ENCODE measurements at places on chromosomes 1 and 21.

- no peak for DNase-seq
Measured at GRCh38 chr1:79551321-79551720, 544.8 kb upstream of the ADGRL4 start.

DNA sequence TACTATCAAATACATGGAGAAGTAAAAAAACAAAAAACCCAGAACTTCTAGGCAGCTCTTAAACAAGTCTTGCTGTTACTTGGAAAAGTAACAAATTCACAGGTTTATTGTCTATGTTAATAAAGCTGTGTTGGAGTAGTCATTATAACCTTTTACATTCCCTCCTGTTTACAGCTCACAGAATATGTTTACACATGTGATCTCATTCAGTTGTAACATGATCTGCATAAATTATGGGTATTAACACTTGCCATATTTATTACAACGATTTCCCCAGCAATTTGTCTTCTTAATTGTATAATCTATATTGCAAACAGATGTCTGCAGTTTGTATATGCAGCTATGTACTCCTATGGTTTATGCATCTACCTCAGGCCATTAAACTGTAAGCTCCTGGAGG, 28.6 kb downstream of the ERG start:
- DNase-seq, result no peak

DNA sequence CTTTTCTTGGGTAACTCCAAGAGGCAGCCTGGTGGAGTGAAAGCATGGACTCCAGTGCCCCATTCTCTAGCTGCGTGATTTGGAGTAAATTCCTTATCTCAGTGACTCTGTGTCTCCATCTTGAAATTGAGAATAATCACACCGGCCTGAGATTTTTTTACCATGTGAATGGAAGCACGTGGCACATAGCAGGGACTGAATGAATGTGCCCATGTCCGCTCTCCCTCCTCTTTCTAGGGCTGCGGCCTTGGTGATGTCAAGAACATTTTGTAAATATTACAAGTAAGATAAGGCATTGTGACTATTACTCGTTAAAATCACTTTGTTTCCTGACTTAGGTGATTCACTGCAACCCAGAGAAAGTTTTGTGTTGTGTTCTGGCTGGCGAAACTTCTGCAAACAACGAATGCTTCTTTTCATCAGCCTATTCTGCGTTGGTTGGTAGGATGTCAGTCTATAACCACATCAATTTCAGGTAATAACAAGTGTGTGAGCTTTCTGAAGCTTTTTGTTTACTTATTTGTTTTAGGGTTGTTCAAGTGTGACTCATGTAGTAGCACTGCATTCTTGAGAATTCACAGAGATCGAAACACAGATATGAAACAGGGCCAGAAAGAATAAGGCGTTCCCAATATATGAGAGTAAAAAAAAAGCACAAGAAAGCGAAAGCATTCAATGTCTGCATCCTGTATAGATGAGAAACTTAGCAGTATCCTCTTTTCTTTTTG, 135.7 kb upstream of the SLC45A1 start:
- DNase-seq, result no peak

DNA sequence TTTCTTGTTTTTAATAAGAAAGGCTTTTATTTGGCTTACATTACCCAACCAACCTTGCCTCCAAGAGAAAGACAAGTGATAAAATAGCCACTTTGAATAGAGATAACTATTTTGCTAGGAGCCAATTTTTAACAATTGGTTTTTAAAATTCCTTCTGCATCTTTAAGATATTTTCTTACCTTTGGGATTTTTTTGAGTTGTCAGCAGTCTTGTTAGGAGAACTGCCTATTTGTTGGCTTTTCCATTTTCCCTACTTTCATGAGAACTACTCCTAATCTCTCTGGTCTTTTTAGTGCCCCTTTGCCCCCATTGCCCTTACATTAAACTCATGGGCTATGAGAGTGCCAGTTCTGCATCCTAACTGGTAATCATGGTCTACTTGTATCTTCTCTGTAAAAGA, 38.1 kb upstream of the EPS15 start:
- no peak for DNase-seq

DNA sequence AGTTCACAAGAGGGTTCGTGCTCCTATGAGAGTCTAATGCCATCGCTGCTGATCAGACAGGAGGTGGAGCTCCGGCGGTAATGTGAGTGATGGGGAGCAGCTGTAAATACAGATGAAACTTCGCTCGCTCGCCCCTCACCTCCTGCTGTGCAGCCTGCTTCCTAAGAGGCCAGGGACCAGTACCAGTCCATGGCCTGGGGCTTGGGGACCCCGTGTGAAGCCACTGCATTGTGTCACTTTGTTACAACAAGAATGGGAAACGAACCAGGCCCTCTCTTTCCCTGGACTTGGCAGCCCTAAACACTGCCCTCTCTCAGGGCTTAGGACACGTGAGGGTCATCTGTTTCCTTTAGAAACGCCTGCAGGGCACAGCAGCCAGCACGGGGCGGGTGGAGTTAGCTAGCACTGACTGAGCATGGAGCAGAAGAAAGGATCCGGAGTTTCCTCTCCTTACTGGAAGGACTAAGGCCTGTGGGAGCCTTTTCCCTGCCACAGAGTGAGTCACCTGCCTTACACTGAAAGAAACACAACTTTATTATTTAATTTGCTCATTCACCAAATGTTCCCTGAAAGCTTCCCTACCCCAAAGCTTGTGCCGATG, 185.2 kb upstream of the TMEM51 start:
- DNase-seq, result no peak

DNA sequence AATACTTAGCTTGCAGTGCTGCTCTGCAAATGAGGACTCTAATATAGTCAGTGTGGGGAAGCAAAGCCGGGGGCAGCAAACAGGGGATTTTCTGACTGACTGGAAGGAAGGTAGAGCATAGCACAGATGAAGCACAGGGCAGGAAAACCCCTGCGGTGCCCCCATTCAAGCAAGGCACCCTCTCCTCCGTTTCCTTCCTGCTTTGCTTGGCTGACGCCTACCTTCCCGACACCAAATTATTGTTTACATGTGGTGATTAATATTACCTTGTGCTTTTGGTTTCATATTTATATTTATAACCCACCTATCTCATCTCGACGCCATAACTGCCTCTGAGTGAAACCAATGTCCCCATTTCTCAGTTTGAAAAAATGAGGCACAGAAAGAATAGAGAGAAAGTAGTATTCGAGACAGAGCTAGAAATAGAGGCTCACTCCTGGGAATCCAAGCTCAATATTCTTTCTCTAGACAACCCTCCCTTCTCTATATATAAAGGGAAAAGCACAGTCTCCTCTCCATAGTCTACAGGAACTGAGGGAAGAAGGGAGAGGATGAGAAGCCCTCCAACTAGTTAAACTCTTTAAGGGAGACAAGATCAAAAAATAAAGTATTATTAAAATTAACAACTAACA, 41.3 kb downstream of the PIK3C2B start:
- DNase-seq, result no peak

- no peak for DNase-seq
Measured at GRCh38 chr1:119968068-119968492, 71.8 kb upstream of the ADAM30 start.

- no peak for DNase-seq
Measured at GRCh38 chr1:234911787-234912186, 216.8 kb downstream of the TOMM20 start.

- no peak for DNase-seq
Measured at GRCh38 chr1:221182791-221183533, 303.7 kb downstream of the HLX start.

DNA sequence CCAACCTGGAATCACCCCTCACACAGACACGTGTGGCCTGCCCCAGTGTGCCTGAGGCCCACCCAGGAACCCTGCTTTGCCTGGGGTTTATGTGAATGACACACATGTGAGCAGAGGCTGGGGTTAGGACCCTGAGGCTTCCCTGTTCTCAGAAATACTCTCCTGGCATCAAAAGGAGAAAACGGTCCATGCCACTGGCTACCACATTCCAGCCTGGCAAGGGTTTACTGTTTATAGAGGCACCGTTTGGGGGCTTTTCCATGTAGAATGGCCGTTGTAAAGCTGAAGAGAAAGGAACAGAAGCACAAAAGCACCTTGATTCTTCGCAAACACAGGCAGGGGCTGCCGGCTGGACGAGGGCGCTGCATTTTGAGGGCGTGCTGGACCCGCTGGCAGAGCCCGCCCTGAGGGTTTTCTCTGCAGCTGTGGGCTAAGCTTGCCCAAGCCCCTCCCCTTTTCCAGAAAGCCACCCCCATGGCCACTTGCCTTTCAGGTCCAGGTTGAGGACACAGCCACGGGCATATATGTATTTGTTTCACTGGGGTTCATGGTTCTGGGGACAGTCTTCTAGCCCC, 13.0 kb downstream of the TFF3 start:
- DNase-seq, result peak; percentile 28

DNA sequence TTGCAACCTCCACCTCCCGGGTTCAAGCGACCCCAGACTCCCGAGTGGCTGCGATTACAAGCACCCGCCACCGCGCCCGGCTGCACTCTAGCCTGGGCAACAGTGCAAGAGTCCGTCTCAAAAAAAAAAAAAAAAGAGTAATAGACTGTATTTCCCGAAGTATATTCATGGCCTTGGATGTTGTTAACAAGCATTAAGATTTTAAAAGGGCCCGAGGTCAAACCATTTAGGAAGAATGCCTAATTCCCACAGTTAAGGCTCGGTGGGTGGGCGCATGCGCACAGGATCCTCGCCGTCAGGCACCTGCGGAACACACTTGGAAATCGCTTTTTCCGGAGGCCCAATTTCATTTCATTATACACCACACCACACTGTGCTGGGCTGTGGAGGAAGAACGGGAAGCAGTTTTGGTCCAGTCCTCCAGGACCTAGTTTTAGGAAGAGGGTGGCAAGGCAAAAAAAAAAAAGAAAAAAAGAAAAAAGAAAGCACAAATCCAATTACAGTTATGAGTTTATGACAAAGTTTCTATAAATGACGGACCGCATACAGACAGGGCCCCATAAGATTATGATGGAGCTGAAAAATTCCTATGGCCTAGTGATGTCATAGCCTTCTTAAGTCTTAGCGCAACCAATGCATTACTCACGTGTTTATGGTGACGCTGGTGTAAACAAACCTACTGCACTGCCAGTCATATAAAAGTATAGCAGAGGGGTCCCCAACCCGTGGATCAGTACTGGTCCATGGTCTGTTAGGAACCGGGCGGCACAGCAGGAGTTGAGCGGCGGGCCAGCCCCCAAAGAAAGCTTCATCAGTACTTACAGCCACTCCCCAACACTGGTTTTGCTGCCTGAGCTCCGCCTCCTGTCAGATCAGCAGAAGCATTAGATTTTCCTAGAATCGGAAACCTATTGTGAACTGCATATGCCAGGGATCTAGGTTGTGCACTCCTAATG, 38.2 kb downstream of the H3-3A start:
- DNase-seq, result peak; percentile 14

DNA sequence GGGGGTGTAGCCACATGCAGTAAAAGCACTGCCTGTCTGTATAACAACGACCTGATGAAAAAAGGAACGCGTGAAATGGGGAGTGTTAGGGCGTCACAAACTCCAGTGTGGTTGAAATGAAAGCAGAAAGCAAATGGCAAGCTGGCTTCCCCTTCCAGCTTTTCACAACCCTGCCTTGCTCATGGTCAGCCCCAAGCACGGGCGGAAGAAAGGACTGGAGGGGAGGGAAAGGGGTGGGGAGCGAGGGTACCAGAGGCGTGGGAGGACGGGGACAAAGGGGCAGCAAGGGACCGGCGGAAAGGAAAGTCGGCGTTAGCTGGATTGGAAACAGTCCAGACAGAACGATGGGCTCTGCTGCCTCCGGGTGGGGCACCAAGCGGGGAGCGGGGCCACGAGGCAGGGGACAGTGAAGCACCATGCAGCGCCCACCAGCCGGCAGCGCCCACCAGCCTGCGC, 9.6 kb downstream of the VPS26C start:
- peak; percentile 55 for DNase-seq

DNA sequence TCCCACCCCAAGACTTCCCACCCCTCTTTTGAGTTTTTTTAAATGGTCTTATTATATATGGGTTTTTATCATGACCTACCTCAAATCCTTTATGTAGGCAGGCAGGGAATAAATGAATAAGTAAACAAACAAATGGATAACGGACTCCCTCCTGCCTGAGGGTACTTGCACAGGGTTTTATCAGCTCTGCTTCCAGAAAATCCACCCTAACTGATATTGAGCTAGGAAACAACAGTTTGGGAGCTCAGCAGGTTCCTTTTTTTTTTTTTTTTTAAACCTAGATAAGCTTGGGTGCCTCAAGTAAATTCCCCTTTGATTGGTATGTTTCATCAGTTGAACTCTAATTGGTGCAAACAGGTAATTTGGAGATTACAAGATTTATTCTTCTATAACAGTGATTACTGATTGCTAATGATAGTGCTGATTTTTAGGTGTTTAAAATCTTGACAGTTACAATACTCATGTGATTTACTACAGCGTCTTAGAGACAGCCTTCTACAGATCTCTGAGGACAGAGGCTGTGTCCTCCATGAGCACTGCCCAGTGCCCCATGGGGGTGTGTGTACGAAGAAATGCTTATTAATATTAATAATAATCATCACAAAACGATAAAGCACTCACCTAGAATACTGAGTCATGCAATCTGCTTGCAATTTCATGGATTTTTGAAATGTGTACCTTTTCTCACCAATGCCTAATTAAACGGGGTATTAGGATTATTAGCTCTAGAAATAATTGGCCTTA, 347.4 kb downstream of the RRAGC start:
- no peak for DNase-seq

GRCh38 chr1:64579767-64580166, 109.8 kb downstream of the CACHD1 start:
- DNase-seq, result no peak

DNA sequence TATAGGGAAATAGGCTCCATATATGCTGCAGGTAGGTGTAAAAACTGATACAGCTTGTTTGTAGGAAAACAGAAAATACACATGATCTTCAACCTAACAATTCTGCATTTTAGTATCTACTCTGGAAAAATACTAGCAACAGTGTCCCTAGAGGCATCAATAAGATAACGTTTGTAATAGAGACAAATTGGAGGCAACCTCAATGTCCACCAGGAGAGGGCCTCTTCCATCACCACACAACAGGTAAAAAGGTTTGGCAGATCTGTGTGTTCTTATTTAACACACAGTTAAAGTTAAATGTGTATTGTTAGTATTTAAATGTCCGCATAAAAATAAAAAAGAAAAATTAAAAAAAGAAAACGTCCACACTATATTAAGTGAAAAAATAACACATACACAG, 5.4 kb downstream of the EIF2D start:
- peak; percentile 9 for DNase-seq

- no peak for DNase-seq
Measured at GRCh38 chr21:45003331-45004058, 63.7 kb downstream of the SLX9 start.

DNA sequence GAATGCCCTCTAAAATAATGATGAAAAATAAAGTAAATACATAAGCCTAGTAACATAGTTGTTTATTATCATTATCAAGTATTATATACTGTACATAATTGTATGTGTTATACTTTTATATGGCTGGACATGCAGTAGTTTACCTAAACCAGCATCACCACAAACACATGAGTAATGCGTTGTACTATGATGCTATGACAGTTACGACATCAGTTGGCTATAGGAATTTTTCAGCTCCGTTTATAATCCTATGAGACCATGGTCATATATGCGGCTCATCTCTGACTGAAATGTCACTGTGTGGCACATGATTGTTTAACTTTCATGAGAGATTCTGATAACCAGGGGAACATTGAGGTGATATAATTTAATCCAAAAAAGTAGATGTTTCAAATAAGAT, 352.1 kb downstream of the ST6GALNAC3 start:
- no peak for DNase-seq
